Central memory CD8-positive, alpha-beta T cell (primary cell): ENCODE measurements at places on chromosomes 6 and 20.

GRCh38 chr20:48034751-48035150, 249.5 kb upstream of the SULF2 start:
- DNase-seq: no peak

GRCh38 chr6:78810698-78811097, 56.7 kb upstream of the IRAK1BP1 start:
- no peak for DNase-seq

DNA sequence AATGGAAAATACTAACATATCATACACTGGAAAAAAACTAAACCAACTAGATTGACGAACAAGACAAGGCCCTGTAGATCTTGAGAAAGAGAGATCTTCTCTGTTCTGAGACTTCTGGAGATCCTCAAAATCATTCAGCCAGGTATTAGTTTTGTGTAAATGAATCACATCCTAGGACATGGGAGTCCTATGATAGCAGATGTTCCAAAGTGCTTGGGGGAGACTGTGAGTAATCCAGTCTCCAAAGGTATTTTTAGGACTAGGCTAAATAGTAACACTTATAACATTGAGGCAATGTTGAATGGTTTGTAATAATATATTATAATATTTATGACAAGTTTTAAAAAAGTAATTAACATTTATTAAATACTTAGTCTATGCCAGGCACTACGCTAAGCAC, 275.0 kb downstream of the BTBD9 start:
- no peak for DNase-seq

DNA sequence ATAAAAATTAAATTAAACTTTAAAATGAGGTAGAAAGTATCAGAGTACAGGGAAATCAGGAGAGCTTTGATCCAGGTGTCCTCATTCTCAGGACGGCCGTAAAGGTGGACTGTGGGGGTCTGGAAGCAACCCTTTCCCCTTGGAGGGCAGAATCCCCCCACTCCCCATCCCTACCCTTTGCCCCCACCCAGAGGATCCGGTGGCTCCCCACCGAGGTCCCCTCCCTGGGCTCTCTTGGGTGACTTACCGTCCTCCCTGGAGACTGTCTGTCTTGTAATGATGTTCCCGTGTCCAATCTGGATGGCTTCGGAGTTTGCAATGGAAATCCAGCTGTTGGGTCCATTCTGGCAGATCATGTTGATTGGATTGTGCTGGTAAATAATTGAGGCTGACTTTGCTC, 7.3 kb downstream of the ZBP1 start:
- DNase-seq: no peak

GRCh38 chr6:105474234-105474633, 71.4 kb upstream of the PREP start:
- DNase-seq: no peak

DNA sequence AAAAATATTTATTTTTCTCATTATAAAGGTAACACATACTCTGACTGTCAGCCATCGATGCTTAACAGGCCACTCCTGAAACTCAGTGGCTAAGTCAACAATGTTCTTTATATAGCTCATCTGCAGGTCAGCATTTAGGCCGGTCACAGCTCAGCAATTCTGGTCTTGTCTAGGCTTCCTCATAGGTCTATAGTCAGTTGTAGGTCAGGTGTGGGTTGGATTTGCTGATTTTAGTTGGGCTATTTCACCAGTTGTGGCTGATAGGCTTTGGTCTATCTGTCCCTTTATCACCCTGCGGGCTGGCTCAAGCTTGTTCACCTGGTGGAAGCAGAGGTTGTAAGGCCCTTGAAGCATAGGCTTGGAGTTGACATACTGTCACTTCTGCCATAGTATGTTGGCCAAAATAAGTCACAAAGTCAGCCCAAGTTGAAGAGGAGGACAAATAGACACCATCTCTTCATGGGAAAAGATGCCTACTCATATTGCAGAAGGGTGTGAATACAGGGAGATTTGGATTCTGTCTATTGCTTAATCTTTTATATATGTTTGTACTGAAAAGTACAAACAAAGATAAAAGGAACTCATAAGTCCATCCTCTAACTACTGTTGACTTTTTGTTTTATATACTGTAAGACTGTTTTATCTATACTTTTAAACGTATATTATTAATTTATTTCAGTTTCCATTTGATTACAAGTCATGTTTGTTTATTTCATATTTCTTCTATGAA, 75.0 kb downstream of the BCKDHB start:
- DNase-seq: no peak
